ENCODE measurements at places on chromosomes 6 and 20.

GRCh38 chr20:3082306-3082951 is 2.1 kb downstream of the AVP start:
- no peak for DNase-seq

DNA sequence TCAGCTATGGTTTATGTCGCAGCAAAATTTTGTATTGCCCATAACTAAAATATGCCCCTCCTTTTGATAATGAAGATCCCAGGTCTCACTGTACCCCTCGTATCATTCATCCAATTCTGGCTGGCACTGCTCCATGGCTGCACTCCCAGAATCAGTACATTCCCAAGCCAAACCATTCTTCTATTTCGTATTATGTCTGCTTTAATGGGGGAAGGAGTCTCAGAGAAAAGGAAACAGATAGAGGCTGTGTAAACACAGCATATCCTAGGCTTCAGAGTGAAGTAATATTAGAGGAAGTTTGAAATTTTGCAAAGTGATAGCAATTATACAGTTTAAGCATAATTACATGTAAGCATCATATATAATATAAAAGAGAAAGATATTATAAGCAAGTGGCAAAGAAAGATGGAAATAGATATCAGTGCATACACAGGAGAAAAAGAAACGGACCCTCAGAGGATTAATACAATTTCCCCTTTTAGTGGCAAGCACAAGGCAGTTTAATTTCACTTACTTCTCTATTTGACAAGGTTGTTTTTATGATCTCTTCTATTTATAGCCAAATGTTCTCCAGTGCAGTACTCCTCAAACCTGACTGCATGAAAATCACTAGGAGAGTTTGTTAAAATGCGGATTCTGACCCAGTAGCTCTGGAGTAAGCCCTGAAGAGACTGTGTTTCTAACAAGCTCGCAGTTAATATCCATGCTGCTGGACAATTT is 56.5 kb upstream of the TENT5A start:
- no peak for DNase-seq

DNA sequence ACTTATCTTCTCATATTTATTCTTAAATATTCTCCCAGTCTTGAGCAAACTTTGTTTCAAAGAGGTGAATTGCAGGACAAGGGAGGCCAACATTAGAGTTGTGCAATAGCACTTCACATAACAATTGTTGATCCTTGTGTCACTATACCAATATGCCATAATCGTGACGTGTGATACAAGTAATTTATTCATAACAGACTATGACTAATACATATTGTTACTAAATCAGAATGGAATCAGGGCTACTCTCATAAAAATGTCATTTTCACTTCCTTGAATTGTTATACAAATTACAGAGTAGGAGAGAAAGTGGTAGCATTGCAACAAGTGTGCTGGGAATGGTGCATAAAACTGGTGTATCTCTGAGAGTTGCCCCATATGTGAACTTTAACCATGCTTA is 37.2 kb upstream of the PLCB1 start:
- no peak for DNase-seq

DNA sequence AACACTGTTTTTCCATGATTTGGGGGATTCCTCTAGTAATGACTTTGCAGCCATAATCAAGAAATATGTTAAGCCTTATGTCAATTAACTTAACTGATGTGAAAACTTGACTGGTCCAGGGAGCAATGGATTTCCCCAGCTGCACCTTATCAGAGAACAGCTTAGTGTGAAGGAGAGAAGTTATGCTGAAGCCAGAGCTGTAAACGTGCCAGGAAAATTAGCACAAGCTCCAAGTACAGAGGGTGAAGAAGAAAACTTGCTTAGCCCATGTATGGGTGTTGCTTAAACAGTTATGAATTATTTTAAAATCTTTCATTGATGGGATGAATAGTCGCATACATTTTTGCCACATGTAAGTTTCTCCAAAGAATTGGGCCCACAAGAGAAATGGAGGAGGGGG is 214.9 kb upstream of the RNF217 start:
- DNase-seq: no peak

DNA sequence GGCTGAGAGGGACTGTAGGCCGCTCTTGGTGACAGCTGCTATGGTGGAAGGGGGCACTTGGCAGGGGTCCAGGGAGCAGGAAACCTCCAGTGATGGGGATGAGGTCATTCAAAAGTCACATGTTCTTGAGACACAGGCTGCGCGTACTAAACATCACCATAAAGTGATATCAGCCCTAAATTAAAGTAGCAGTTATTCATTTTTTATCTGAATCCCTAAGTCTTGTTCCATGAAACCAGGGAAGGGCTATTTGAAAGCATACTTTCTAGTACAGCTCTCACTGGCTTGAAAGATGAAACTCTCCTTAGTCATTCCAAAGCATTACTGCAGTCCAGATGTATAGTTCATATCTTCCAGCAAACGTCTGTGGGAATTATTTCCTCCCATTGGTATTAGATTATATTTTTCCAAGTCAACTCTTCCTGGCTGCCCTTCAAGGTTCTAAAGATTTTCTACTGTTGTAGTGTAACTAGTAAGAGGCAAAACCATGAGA is 373.1 kb downstream of the CD109 start:
- DNase-seq: no peak

GRCh38 chr6:3786141-3786540 is 34.6 kb upstream of the PXDC1 start:
- no peak for DNase-seq

GRCh38 chr20:60054716-60055634 is 96.8 kb downstream of the CDH26 start:
- DNase-seq: no peak

DNA sequence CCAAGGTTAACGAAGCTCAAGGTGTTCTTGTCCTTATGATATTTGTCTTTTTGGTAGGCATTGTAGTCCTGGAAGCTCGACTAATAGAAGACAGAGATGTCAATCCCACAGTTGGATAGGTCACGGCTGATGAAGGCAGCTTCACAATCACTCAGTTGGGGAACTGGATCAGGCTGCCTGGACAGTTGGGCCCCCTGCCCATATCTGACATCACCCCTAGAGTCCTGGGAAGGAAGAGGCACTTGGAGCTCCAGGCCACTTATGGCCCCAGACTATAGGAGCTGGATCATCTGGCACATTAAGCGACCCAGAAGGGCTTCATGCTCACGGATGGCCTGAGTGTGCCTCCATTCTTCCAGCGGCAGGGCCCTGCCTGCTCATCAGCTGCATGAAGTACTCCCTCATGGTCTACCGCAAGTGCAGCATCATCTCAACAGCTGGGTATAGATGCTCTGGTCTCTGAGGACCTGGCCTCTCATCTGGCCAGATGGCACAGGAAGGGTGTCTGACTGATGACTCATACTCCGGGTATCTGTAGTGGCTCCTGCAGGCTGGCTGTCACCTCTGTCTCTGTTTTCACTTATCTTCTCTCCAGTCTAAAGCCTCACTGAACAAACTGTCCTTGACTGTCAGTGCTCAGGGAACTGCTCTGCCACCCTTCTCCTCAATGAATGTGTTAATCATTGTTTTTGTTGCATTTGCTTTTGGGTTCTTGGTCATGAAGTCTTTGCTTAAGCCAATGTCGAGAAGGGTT is 29.2 kb upstream of the SSR1 start:
- no peak for DNase-seq

Measured in stimulated activated CD4-positive, alpha-beta T cell treated with anti-CD3 and anti-CD28 coated beads, Interleukin-15, amount 100 ng/mL, for 1 hour (primary cell).